ENCODE measurements at places on chromosomes 7 and 10.

DNA sequence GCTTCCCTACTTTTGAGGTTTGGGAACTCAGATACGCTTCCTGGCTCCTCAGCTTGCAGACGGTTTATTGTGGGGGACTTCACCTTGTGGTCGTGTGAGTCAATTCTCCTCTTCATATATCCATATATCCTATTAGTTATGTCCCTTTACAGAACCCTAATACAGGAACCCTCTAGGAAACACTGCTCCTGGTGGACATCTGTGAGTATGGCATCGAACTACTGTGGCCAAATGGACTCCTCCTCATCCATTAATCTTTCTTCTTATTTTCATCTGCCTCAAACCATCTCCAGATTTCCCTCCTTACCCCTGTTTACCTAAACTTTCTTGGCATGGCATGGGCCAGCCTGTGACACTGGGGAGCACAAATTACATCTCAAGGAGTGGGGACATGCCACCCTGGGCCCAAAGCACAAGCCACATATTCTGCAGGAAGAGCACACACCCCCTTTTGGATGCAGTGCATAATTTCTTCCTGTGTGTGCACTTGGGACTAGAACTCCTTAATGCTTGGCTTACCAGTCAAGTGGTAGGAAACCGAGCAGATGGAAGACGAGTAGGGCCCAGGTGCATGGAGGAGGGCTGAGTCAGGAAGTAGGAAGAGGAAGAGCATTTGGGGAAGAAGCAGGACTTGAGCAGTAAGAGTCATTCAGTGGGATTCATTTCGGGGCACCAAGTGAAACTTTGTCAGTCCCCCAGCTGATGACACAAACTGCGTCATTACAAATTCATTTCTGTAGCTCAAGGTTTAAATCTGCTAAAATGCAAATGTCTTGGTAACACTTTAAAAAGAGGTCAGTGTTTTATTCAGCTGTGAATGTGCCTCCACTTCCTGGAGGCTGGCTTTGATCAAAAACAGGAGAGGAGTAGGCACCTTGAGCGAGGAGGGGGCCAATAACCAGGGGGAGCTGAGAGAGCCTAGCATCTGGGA lies 80.8 kb upstream of the PLXNA4 start:
- no peak for DNase-seq

GRCh38 chr10:98041352-98042043 lies 11.1 kb upstream of the CRTAC1 start:
- DNase-seq = peak; percentile 40

DNA sequence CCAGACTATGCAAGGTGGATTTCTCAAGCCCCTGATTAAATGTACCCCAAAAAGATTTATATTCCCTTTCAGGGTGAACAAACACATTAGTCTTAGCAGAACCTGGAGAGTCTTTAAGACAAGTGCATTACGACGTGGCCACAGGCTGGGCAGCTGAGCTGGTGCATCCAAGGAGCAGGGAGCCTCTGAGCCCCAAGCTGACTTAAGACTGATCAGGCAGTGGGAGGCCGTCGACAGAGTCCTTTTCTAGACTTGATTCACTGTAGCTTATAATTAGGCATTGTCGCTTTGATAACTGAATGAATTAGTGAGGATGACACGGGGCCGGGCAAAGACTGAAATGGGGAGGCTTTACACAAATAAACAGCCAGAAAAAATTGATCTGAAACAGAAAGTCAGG lies 353.2 kb downstream of the GPAM start:
- DNase-seq = no peak

DNA sequence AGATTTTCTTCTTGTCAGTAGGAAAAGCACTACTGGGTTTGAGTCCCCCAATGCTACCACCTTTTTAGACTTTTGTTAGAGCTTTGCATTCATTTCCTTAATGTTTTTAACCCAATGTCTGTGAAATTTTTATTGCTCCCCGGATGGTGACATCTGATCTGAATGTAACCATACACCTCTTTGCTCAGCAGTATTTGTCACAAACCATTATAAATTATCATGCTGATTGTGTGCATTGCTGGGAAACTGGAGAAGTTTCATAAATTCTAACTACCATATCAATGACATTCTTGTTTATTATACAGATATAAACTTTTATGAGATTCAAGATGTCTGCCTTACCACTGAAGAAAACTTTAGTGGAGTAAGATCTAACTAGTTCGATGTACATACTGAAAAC lies 8.5 kb downstream of the NRP1 start:
- DNase-seq = no peak

DNA sequence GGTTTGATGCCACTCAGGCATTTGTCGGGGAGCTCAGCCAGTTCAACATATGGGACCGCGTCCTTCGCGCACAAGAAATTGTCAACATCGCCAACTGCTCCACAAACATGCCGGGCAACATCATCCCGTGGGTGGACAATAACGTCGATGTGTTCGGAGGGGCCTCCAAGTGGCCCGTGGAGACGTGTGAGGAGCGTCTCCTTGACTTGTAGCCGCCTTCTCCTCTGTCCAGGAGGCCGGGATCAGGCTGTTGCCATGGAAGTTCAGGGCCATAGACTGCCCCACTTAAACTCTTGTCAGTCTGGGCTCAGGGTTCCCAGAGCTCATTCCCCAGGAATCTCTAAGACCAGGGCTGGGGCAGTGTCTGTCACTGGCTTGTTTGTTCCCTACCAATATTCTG lies 11.3 kb downstream of the NPTX2 start:
- DNase-seq = no peak

DNA sequence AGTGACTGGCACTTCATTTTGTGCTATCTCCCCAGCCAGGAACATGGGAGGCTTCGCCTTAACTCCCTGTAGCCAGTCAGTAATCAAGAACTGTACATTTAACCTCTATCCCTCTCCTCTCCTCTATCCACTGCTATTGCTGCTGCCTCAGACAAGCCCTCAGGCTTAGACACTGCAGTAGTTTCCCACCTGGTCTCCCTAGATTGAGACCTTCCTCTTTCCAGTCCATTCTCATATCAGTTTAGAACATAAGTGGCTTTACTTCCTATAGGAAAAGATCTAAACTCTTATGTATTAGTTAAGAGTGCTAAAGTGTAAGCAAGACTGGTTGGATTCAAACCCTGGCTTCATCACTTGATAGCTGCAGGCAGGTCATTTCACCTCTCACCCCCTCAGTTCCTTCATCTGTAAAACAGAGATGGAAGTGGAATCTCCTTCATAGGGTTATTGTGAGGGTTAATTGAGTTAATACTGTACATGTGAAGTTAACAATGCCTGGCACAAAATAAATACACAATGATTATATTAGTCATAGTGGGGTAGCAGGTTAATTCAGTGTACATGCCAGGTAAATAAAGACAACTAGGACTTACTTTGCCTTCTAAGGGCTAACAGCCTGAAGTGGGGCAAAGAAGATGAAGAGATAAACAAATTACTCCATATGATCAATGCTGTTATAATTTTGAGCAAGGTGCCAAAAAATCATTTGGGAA lies 76.1 kb downstream of the ZNF277 start:
- DNase-seq = no peak

DNA sequence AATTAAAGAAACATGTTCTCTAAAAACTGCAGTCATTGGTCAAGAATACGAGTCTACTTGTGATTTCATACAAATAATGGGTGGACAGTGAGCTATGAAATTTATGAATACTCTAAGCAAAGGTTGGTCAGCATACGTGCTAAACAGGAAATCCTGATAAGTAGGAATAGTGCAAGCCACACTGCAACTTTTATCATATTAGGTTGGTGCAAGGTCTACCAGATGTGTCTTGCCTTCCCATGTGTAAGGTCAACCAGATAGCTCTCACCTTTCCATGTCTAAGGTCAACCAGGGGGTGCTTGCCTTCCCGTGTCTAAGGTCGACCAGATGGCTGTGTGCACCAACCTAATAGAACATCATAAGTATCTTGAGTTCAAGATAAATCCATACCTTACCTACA lies 2.0 kb upstream of the ITGB1 start:
- no peak for DNase-seq

- peak; percentile 82 for DNase-seq
Observed at GRCh38 chr10:97914837-97915211, 65.2 kb downstream of the GOLGA7B start.

- no peak for DNase-seq
Observed at GRCh38 chr10:16989826-16990293, 139.8 kb downstream of the CUBN start.

DNA sequence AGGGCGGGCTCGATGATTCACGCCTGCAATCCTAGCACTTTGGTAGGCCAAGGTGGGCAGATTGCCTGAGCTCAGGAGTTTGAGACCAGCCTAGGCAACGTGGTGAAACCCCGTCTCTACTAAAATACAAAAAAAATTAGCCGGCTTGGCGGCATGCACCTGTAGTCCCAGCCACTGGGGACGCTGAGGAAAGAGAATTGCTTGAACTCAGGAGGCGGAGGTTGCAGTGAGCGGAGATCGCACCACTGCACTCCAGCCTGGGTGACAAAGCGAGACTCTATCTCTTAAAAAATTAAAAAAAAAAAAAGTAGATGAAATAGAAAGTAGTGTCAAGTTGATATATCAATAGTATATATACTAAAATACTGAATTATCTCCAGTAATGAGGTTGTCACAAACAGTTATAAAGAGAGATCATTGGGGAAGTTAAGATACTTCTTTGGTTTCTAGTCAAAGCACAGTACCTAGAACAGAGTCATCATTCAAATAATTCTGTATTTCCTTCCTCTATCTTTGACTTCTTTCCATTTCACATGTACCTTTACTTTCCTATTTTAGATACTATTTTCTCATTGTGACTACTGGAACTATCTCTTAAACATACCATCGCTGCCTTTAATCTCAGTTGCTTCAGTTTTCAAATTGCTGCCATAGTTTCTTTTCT lies 491.7 kb downstream of the GRM8 start:
- DNase-seq = no peak

DNA sequence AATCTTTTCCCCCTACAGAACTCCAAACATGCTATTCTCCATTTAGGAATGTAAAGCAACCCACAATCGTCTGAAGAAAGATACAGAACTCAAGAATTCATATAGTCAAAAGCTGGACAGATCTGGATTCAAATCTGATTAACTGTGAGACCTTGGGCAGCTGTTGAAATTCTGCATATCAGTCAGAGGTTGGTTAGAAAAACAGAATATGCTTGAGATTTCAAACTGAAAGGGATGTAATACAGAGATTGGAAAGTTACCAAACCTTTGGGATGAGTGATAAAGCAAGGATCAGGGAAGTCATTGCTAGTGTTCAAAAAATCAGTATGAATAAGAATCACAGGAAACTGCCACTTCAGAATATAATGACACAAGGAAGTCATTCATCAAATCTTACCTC lies 406.6 kb downstream of the HTR7 start:
- no peak for DNase-seq

DNA sequence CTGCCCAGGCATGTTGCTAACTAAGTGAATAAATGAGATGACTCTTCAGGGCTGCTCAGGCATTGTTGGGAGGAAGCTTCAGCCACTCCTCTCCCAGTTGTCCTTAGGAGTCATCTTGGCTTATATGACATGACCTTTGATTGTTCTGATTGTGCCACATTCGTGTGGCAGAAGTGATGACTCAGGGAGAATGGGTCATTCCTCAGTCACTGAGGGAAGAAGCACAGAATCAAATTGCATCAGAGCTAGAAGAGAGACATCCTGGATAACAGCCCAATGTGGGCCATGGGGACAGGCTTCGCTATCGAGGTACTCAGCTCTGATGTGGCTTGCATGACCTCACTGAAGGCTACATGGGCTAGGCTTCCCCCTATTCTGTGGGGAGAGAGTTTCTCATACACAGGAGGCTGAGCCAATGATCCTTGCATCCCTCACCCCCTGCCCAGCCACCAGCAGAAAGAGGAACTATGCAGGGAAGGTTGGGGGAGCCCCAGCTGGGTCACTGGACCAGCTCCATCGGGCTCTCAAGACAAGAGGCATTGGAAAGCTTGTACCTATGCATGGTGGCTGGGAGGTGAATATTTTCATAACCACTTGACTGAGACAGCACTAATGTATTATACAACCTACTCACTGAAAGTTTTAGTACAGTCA lies 6.0 kb upstream of the HMX3 start:
- no peak for DNase-seq

DNA sequence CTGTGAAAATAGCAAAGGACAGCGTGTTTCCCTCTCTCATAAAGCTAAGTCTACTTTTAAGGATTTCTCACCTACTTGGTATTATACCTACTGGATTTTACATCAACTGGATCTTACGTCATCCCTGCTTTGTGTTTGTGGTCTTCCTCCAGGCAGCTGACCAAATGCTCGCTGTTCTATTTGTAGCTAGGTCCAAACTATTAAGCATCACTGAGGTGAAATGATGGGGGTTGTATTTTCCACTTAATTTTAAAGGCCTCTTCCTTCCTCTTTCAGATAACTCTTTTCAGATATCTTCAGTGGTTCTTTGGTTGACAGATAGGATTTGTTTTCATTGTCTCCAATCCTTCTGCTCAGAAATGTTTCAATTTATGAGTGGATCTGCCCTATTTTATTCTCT lies 169.7 kb downstream of the RNLS start:
- DNase-seq = no peak

GRCh38 chr10:58704671-58705141 lies 192.0 kb downstream of the BICC1 start:
- no peak for DNase-seq

Data from stimulated activated CD4-positive, alpha-beta T cell treated with anti-CD3 and anti-CD28 coated beads, Interleukin-4, amount 100 ng/mL, for 24 hours (primary cell).